Skin of body (tissue), 3 donors: ENCODE measurements at places on chromosomes 2 and 18. TPM values are rescaled to one million over a fixed set of nuclear protein-coding genes. Genes with fewer than 3 reads are reported as not detected.

Gene B4GALT6
- total RNA-seq: 4.4 TPM

Gene LRP2
- total RNA-seq: 0.10 TPM

Gene UPP2
- total RNA-seq: not detected

Gene APLF
- total RNA-seq: 10.0 TPM

DNA sequence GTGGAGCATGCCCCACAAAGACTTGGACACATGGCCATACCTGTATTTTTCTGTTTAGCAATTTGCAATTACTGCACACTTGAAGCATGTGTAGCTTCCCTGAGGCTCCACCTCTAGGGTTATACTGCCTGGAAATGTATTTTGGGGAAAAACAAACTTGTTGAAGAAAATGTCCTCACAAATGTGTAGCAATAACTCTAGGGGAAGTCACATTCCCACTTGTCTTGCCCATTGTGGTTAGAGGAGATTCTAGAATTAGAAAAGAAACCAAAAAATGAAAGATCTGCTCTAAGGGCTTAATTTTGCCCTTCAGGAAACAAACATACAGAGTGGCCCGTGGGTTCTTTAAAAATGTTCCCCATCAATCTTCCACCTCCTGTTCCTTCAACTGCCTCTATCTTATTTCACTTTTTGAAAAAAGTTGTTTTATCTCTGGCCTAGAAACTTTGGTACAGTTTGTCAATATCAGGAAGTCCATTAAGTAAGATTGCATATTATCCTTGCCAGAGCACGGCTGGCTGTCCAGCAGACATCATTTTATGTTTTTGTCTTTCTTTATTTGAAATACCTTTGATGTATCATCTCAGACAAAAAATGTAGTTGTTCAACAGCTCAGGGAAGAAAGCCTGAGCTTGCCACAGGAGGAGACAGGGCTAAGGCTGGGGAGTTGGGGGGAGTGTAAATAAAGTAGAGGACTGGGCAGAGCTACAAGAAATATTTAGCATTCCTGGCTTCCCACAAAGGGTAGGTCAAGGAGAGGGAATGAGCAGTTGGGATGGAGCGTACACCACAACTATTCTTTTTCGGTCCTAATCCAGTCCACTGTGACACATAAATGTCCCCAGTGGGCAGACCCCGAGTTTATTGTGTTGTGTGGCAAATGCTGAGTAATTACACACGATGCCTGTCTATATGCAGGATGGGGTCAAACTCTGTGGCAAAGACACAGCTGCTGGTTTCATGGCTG is 96.8 kb upstream of the CDC42EP3 start:
- DNase-seq: no peak

DNA sequence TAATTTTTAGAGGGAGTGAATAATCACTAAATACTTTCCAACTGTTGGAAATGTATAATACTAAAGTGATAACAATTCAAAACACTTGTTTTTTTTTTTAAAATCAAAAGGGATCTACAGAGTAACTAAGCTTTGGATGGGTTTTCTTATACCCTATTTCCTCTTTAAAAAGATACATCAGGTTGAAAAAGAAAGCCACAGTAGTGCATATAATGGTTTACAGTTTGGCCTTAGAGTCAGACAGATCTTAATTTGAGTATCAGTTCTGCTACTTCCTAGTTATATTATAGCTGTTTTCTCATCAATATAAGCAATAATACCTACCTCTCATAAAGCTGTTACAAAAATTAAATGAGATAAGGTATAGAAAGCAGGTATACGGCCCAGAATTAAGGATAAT is 28.5 kb downstream of the PSME4 start:
- DNase-seq: no peak

DNA sequence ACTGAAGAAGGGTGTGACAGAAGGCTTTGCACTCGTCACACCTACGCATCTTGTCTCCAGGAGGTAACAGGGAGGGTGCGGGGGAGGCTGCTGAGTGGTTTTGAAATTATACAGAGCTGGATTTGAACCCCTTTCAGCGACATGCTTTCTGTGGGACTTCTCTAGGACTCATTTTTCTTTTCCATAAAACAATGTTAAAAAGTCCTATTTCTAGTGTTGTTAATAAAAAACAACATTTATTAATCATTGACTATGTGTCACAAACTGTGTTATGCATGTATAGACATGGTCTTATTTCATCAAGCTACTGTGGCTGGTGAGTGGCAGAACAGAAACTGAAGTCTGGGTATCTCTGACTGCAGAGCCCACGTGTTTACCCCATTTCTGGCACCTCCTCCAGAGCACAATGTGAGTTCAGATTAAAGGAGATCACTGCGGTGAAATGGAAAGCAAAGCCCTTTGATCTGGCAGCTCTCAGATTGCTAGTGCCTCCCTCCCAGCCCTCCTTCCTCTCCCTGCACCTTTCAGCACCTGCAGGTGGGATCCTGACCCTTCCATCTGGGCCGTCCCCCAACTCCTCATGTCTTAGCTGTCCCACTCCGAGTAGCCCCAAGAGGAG is 315.5 kb upstream of the MYT1L start:
- no peak for DNase-seq
